ENCODE measurements at places on chromosomes 5 and 9.

- no peak for DNase-seq
Observed at GRCh38 chr5:3007577-3007976, 256.1 kb upstream of the IRX2 start.

DNA sequence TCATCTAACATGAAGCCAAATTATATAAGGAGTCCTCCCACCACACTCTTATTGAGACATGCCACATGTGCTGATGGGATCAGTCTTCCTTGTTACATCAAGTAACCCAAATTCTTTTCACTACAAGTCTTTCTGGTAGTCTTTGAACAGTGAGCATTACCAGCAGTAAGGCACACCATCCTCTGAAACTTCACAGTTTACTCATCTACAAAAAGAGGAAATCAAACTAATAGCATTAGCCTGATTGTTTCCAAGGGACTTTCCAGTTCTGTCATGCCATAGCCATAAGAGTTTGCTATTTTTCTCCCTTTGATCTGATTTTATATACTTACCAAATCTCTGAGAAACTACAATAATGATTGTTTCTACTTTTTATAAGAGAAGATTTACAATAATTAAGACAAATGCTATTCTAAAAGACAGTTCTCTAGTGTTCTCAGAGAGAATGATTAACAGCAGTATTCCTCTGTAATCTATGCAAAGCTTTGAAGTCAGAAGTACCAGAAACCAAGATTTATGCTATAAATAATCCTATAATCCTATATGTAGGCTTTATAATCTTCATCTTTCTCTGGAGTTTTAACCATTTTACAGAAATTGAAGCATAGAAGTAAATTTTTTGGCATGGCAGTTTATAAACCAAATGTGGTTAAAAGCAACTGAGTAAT, 166.2 kb upstream of the ACO1 start:
- DNase-seq, result no peak

DNA sequence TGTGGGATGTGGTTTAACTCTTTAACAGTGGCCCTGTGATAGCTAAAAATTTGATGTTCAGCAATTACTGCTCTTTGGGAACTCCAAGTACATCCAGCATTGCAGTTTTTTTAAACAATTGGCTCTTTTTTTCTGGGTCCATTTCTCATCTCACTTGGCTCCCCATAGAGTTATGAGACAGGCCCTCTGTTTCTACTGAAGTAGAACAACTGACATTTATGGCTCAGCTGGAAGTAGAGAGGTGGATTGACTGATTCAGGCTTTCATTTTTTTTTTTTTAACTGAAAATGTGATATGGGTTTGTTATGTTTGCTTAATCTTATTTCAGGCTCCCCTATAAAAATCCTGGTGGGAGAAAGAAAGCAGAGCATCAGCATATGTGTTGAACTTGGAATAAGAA, 96.6 kb upstream of the CD180 start:
- no peak for DNase-seq

DNA sequence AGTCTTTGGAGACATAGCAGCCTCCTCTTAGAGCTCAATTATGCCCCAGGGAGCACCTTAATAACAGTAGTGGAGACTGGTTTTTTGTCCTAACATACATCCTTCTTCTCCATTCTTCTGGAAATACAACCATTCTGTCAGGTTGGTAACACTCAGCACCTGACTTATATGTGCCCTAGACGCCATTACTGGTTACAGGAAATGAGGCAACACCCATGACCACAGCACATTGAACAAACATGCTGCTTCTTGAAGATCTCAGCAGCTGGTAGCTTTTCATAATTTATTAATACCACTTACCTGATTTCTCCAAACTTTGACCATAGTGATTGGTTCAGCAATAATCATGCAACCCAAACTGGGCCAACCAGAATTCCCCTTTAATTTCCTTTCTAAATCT, 25.1 kb upstream of the TRPM3 start:
- no peak for DNase-seq

DNA sequence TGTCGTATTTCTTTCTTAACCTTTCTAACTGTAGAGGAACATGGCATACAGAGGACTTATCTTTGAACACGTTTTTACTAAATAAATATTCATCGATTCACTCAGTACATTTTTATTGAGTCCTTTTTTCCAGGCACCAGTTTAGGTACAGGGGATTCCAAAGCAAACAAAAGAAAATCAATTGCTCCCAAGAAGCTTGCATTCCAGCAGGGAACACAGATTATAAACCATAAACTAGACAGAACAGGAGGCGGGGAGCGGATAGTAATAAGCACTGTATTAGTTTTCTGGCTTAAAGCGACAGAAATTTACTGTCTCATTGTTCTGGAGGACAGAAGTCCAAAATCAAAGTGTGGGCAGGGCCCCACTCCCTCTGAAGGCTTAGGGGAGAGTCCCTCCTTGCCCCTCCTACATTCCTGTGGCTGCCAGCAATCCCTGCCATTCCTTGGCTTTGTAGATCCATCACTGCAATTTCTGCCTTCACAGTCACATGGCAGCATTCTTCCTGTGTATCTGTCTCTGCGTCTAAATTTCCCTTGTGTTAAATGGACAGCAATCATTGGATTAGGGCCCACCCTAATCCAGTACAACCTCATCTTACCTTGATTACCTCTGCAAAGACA, 115.5 kb downstream of the COL23A1 start:
- DNase-seq, result no peak

GRCh38 chr5:128597156-128597555, 59.1 kb upstream of the FBN2 start:
- no peak for DNase-seq

- no peak for DNase-seq
Observed at GRCh38 chr5:151475388-151475787, 28.0 kb downstream of the SLC36A1 start.

GRCh38 chr5:54091307-54092130, 218.9 kb downstream of the ARL15 start:
- no peak for DNase-seq

- no peak for DNase-seq
Observed at GRCh38 chr5:139693676-139694364, 45.7 kb downstream of the CXXC5 start.

DNA sequence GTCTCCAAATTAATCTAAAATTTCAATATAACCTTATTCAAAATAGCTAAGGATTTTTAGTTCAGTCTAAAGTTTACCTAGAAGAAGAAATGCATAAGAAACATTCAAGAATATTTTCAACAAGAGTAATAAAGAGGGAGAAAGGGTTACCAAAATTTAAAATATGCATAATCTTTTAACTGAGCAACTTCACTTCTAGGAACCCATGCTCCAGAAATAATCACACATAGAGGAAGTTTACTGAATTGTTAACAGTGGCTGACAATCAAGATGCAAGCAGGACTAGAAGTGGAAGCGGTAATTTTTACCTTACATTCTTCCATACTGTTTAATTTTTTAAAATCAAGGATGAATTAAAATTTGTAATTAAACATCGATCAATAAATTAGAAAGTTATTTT, 1.9 kb downstream of the PJA2 start:
- DNase-seq, result no peak

GRCh38 chr9:109453210-109453842, 44.8 kb downstream of the PTPN3 start:
- no peak for DNase-seq

DNA sequence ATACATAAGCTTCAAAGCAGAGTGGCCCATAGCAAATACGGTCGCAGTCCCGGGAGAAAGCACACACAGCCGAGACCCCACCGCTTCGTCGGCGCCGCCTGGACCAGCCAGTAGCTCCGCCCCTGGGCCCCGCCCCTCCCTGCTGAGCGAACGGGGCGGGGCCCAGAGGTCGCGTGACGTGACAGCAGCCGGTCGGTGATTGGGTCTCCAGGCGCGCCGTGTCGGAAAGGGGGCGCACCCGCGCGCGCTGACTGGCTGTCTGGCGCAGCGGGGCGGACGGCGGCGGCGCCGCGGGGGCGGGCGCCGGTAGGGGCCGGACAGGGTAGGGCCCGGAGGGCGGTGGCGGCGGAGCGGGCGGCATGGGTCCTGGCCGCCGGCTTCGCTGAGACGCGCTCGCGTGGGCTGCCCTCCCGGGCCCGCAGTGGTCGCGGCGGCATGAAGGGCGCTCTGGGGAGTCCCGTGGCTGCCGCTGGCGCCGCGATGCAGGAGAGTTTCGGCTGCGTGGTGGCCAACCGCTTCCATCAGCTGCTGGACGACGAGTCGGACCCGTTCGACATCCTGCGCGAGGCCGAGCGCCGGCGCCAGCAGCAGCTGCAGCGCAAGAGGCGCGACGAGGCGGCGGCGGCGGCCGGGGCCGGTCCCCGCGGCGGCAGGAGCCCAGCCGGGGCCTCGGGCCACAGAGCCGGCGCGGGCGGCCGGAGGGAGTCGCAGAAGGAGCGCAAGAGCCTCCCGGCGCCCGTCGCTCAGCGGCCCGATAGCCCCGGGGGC, at the start of gene HABP4:
TSS of gene HABP4 (plus strand) at position 325 of the 768 bp plus-strand sequence. CDS start at position 436, 111 bp downstream.
- peak; percentile 90 for DNase-seq

DNA sequence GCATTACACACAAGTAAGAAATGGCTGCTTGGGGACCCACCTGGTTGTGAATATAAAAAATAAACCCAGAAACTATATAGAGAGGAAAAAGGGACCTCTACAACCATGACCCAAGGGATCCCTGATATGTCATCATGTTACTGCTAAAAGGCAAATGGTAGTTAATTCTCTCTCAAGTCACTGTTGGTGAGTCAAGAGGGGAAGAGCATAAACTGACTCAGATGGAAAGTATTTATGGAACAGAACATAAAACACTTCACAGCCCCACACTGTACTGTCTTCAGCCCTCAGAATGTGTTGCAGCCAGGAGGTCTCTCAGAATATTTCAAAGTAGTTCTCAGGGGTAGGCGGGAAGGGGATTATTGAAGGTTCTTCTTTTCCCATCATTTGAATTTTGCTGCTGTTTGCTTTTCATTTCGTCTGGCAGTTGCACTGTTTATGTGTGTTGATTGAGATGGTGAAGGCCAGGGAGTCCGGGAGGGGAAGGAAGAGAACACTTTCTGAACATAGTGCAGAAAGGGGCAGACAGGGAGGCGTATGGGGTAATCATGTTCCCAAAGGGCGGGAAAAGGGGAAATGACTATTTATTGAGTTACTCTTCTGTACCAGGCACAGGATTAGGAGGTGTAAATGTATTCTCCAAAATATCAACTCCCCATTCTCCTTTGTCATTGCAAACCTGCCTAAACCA, 85.5 kb downstream of the TEK start:
- DNase-seq, result no peak

DNA sequence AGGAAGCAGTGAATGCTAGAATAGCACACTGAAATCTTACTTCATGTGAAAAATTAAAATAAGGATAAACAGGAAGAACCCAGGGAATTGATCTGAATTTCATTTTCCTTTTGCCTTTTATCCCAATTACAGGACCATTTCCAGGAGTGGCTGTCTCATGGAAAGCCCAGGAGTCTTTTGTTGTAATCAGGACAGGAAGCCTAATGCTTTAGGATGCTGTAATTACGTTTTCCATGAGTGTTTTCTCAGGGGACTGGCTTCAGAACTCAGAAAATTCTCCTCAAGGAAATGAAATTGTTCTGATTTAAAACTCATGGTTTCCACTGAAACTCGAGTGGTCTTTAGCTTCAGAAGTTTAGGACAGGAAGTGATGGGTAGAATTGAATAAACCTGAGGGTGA, 56.6 kb upstream of the CAMK4 start:
- DNase-seq, result no peak

- DNase-seq, result no peak
Observed at GRCh38 chr9:89496645-89497256, 1.2 kb downstream of the SEMA4D start.

GRCh38 chr5:99029172-99029571, 100.4 kb upstream of the CHD1 start:
- no peak for DNase-seq

DNA sequence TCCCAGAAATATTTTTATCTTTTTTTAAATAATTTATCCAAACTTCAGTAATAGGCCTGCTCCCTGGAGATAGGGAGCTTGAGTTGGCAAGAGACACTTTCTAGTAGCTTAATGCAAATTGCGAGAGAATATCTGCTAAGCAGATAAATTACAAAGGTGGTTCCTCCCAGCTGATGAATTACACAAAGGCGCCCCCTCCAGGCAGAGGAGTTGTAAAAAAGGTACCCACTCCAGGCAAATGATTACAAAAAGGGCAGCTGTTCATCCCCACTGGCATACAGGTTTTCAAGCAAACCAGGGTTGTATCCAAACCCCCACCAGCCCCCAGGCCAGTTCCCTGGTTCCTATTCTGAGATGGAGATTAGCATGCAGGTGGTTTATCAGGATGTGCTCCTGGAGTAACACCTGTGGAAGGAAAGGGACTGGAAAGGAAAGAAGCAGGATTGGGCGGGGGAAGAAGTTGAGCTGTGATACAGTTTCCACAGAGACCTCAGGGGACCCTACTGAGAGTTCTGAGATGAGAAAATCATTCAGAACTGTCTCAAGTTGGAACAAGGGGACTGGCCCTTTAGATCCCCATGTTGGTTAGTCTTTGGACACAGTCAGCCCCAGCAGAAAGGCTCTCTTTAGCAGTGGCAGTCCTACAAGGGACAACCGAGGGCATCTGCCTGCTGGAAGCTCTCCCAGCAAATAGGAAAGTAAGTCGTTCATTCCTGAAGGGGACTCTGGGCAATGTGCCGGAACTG, 25.5 kb downstream of the ESM1 start:
- no peak for DNase-seq

DNA sequence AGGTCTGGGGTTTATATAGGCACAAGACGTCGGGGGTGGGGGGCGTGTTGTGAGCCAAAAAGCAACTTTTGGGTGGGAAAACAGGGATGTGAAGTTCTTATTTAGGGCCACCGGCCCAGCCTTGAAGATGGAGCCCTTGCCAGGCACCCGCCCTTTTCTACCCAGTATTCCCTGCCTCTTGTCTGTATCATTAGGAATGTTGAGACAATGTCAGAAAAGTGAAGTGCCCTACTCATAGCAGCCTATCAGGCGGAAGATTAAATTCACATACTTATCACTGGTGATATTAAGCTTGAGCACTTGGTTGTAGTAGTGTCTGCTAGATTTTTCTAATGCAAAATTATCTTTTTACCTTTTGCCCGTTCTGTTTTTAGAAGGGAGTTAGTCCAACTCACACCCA, 293.5 kb downstream of the CDH10 start:
- no peak for DNase-seq

DNA sequence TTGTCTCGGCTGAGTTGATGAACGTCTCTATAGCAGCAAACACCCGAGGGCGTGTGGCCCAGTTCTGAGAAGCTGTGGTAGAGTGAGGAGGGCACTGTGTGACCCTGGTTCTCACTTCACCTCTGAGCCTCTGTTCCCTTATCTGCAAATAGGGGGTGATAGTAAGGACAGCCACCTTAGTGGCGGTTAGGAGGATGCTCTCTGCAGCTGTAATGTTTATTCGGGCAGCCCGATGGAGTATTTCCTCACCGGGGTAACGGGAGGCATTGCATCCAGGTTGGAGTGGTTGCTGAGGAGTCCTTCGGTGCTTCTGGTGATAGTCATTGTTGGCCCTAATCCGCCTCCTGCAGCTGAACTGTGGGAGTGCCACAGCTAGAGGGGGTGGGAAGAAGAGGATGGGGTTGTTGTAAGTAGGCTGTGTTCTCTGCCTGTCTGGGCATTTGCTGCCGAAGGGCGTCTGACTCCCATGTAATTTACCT, 13.9 kb downstream of the PRRC2B start:
- DNase-seq, result no peak
